ENCODE measurements at places on chromosomes 13 and 19. TPM values are rescaled to one million over a fixed set of nuclear protein-coding genes. Genes with fewer than 3 reads are reported as not detected.

The PSG6 gene
- polyA plus RNA-seq: not detected

The OVOL3 gene
- not detected for polyA plus RNA-seq

The RFXAP gene
- polyA plus RNA-seq: 2.2 TPM

The GRIN2D gene
- 0.18 TPM for polyA plus RNA-seq

The IL12RB1 gene
- polyA plus RNA-seq: 0.32 TPM

The CLDN10 gene
- 0.50 TPM for polyA plus RNA-seq

The LGALS14 gene
- not detected for polyA plus RNA-seq

The NXNL1 gene
- polyA plus RNA-seq: 0.63 TPM

The CRX gene
- polyA plus RNA-seq: not detected

The ONECUT3 gene
- polyA plus RNA-seq: not detected

The UBE2L5 gene
- polyA plus RNA-seq: not detected

The PPP5C gene
- 62.7 TPM for polyA plus RNA-seq

The N4BP2L1 gene
- 6.9 TPM for polyA plus RNA-seq

The CASP14 gene
- not detected for polyA plus RNA-seq

The DHDH gene
- polyA plus RNA-seq: not detected

The GRK1 gene
- polyA plus RNA-seq: 0.43 TPM

The NDUFA13 gene
- 1,226 TPM for polyA plus RNA-seq

The ZNF442 gene
- 0.84 TPM for polyA plus RNA-seq

The MIA gene
- polyA plus RNA-seq: 3.7 TPM

The LRRC4B gene
- 1.6 TPM for polyA plus RNA-seq

The SPTBN4 gene
- polyA plus RNA-seq: 4.3 TPM

The RAB3A gene
- polyA plus RNA-seq: 29.1 TPM

The TMEM150B gene
- 0.68 TPM for polyA plus RNA-seq

The CEACAM7 gene
- not detected for polyA plus RNA-seq

The RXFP2 gene
- not detected for polyA plus RNA-seq

The PALM3 gene
- polyA plus RNA-seq: 0.45 TPM

The VSTM1 gene
- polyA plus RNA-seq: not detected

The EFNA2 gene
- polyA plus RNA-seq: not detected

The ZIK1 gene
- 2.0 TPM for polyA plus RNA-seq

The IZUMO4 gene
- 2.7 TPM for polyA plus RNA-seq

The ZNF878 gene
- polyA plus RNA-seq: 0.23 TPM

The ZNF296 gene
- polyA plus RNA-seq: 0.25 TPM

The RFPL4A gene
- not detected for polyA plus RNA-seq

The TUBB4A gene
- 2.2 TPM for polyA plus RNA-seq

Data from right cardiac atrium (tissue), 5 donors.